ENCODE measurements at places on chromosomes 6 and 20.

DNA sequence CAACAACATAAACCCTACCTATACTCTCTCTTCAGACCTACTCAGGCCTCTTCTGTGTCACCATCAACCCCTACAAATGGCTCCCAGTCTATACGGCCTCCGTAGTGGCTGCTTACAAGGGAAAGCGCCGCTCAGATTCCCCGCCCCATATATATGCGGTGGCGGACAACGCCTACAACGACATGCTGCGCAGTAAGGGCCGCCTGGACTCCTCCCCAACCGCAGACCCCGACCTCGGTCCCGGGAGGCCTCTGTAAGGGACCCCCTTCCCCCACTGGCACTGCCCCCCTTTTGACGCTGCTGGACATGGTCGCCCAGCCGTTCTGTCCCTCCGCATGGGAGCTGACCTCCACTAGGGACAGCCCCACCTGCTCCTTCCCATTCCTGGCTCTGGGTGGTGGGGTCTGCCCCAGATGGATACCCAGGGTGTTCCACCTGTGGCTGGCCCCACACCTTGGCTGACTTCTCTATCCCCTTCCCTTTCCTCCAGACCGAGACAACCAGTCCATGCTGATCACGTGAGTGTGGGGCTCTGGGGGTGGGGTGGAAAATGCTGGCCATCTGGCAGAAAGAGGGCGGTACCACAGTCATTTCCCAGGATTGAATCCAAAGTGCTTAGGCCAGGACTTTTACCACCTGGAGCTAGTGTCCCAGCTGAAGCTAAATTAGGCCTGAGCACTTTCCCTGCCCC, 25.0 kb downstream of the MYH7B start:
- DNase-seq, result peak; percentile 22

- no peak for DNase-seq
Observed at GRCh38 chr20:3473944-3474343, 3.1 kb downstream of the ATRN start.

DNA sequence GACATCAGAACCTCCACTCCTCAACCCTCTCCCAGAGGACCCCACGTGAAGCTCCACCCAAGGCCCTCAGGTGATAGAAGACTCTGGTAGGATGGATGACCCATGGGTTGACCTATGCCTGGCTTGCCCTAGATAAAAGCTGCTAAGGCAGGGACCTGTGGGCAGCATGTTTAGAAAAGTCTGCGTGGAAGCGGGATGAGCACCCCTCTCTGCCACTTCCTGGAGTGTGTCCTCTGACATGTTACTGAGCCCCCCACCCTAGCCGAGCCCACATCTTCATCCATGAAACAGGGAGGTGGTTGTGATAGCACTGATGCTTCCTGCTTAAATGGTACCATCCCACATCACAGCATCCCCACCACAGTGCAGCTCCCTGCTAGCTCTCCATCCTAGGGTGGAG, 21.8 kb downstream of the MOCS1 start:
- DNase-seq, result no peak

DNA sequence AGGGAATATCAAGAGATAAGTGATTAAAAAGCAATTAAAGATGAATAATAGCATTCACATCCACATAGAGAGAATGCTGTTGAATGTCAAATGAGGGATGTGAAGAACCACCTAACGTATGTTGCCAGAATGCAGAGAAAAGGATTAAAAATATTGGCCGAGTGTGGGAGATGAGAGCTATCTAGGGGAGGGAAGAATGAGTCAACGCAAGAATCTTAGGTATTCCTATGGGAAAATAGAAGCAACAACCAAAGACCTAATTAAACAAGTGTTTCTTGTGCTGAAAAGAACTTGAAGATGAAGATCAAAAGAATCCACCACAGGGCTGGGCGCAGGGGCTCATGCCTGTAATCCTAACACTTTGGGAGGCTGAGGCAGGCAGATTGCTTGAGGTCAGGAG, 12.2 kb upstream of the RSPH3 start:
- DNase-seq, result peak; percentile 45

DNA sequence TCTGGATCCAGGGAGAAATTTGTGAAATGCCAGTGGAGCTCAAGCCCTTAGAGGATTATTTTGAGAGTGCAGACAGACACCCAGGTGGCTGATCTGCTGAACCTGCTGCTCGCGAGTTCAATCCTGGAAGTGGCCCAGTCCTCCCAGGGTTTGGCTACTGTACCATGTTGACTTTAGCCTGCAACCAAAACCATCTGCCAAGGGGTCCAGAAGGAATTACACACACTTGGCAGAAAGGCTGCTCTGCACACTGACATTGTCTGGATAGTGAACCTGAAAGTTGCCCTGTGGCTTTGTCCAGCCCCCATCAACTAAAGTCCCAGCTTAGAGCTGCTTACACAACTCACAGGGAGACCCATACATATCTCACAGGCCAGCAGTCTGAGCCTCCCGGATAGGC, 21.6 kb upstream of the PI3 start:
- no peak for DNase-seq

GRCh38 chr6:170253910-170254269, 37.0 kb downstream of the DLL1 start:
- no peak for DNase-seq

DNA sequence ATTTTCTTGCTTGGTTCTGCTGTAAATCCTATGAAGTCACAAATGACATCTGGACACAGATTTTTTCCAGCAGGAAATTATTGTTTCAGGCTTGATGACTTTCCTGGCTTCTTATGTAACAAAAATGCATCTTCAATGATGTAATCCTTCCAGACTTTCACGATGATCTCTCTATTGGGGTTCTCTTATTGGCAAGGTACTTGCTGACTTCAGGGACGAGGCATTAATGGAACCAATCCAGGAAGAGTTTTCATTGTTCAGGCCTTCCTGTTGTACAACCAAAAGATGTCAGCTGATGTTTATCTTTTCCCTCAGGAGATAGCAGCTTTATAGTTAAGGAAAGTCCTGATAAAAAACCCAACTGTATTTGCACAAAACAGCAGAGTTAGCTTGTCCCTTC, 118.5 kb upstream of the MMS22L start:
- DNase-seq, result peak; percentile 8

GRCh38 chr6:7236306-7237209, 76.4 kb downstream of the SSR1 start:
- DNase-seq, result no peak

- DNase-seq, result no peak
Observed at GRCh38 chr6:118101220-118101619, 194.2 kb downstream of the SLC35F1 start.

- no peak for DNase-seq
Observed at GRCh38 chr6:13528777-13529343, 41.5 kb upstream of the GFOD1 start.

DNA sequence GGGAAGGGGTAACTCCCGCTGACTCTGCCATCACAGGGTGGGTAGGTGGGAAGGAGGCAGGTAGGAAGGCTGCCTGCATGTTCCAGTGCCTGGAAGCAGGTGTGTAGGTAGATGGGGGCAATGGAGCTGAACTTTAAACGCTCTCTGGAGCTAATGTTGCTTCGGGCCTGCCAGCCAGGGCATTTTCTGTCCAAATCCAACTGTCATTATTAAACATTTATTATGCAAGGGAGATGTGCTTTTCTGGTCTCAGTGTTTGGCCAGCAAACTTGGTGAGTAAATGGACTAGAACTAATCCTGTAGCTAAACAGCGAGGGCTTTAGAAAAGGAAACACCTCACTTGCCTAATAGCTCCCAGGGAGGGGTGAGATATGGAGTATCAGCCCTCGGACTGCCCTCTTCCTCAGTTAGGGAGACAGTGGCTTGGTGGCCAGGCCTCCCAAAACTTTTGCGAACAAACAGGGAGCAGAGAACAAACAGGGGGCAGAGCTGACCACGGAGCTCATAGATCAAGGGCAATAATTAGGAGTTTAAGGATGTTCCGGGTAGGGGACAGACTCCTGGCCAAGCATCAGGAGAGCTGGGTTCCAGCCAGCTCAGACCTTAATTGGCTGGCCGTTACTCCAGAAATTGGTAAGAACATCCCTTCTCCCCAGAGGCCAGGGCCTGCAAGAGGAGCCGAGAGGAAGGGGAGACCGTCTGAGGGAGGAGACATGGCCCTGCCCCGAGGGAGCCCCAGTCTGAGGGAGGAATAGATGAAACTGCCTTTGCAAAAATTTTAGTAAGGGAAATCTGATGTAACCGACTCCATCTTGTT, 131.1 kb downstream of the VEGFA start:
- DNase-seq, result no peak

GRCh38 chr20:23225407-23226060, 125.1 kb upstream of the NXT1 start:
- peak; percentile 82 for DNase-seq

- DNase-seq, result no peak
Observed at GRCh38 chr6:12090714-12091113, 78.6 kb downstream of the HIVEP1 start.

DNA sequence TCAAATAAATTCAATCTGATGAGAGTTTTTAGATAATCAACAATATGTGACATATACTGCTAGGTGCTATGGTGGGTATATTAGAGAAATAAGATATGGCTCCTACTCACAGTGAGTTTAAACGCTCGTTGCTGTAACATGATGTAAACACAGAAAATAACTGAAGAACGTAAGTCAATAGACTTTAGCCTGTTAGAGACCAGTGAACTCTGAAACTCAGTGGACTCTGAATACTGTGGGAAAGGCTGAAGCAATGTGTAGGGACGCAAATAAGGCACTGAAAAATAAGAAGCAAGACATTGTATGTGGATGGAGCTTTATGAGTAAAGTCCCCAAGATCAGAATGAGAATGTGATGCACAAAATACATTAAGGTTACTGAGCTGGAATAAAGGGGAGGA, 431.6 kb downstream of the TFAP2B start:
- DNase-seq, result no peak

GRCh38 chr6:75504465-75505222, 11.0 kb upstream of the FILIP1 start:
- DNase-seq, result no peak

- DNase-seq, result no peak
Observed at GRCh38 chr20:35432430-35432735, 5.6 kb downstream of the GDF5 start.

DNA sequence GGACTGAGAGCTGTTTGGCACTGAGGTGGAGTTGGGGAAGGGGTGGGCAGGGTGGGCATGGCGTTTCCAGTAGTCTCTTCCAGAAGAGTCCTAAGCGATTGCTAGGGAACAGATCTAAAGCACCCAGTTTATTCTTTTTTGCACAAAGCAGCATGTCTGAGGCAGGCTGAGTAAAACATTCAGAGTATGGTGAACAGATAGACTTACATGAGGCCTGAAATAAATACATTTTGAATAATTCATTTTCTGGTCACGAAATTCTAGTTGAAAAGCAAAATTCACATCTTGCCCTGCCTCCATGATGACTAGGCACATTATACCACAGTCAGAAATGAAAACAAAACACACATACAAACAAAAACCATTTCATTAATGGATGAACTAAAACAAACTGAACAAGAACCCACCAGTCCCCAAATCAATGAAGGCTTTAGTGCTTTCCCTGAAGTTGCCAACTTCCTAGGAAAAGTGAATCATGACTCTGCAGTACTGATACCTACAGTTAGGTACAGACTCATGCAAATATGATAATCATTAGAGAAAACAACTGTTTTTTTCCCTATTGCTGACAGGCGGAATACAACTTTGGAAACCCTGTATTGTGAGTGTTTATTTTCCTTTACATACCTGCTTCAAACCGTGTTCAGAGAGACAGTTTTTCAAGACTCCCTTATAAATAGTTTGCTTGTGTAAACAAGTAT, 702.9 kb upstream of the POU3F2 start:
- DNase-seq, result no peak

DNA sequence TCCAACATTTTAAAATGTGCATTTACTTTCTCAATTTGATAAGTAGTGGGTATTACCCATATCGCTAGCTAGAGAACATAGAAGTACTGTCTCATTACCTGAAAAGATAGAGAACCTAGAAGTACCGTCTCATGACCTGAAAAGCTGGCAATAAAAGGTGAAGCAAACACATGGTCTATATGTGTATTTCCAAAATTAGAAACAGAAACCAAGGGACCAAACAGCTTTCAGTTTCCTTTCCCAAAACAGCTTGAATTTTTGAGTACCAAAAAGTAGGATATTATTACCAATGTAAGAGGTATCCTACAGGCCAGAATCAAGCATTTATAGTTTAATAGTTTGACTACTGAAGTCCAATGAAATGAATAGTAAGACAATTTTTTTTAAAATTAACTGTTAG, 77.2 kb downstream of the KIF13A start:
- DNase-seq, result no peak

- no peak for DNase-seq
Observed at GRCh38 chr6:168666170-168666569, 225.2 kb downstream of the SMOC2 start.

GRCh38 chr6:45450831-45451230, 73.1 kb upstream of the SUPT3H start:
- DNase-seq, result no peak

GRCh38 chr6:109236115-109237076, 141.1 kb downstream of the CEP57L1 start:
- DNase-seq, result no peak

DNA sequence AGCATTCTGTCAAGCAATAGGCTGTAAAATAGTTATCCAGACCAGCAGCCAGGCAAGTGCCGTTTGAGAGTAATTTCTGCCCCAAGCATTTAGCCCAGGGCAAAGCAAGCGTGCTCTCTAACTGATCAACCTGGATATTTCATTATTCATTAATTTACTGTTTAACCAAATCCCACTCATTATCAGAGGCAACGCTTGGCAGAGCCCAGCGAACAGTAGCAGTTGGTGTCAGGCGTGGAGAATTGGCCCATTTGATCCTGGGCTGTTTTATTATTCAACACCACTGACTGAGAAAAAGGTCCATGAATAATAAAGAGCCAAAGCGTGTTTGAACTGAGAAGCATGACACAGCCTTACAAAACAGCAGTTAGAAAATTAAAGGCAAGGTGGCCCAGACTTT, 35.3 kb downstream of the TFAP2B start:
- DNase-seq, result no peak

DNA sequence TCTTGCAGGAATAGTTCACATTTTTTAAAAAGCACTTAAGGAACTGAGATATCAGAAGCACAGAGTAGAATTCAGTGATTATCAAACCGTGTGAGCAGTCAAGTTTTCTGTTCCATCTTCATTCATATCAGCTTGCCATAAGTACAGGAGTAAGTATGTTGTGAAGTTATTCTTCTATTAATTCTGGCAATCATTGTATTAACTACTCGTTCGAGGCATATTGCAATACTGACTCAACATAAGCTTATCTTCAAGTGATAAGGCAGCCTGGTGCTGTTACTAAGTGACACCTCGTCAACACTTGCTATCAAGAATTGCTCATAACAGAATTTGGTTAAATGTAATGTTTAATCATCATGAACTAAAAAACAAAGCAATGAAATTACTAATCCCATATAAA, 75.7 kb upstream of the SNX9 start:
- DNase-seq, result no peak

DNA sequence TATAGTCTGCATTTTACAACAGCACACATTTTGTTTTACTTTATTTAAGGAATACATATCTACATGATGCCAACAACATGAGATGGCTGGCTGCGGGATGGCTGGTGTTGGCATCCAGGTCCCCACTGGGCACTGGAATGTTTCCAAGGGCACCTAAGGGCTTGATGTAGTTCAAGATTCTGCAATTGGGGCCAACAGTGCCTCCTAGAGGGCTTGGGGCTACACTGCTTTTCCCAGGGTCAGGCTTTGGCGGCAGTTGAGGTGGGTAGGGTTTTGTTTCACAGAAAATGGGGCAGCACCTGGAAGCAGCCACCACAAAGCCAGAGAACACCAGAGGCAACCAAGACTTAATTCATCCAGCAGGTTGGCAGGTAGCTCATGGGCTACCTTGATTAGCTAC, 202.2 kb upstream of the PRND start:
- no peak for DNase-seq

GRCh38 chr6:44265007-44265721, at the start of gene NFKBIE:
NFKBIE (minus strand) TSS chr6:44265551; CDS start chr6:44265346, 205 bp downstream.
- DNase-seq, result peak; percentile 94

Measured in IMR-90 (cell line).